Tibial nerve (tissue), 4 donors: ENCODE measurements at places on chromosomes 7 and 10.

GRCh38 chr10:32795598-32796183 is 162.3 kb downstream of the ITGB1 start:
- H3K4me1 ChIP-seq, result no peaks in the 10 kb centered on the region
- H3K27ac ChIP-seq, result no peak overlapping the region
- H3K36me3 ChIP-seq, result no peaks in the 10 kb centered on the region
- H3K4me3 ChIP-seq, result no peak overlapping the region

DNA sequence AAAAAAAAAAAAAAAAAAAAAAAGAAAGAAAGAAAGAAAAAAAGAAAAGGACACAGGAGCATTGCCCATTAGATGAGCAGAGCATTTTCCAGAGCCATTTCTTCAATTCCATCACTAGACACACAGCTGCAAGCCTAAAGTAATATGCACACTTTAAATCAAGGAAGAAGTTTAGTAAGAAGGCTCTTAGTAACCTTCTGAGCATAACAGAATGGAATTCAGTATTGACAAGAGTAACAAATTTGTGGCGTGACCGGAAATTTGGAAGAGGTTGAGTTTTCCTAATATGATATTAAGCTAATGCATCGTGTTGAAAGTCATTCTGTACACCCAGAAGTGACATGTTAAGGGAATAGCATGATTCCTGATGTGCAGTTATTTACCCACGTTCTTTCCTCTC is 35.3 kb downstream of the SMURF1 start:
- no peaks in the 10 kb centered on the region for H3K27me3 ChIP-seq
- H3K36me3 ChIP-seq, result no peaks in the 10 kb centered on the region
- H3K4me1 ChIP-seq, result peaks cover 81% of the 10 kb centered on the region
- H3K27ac ChIP-seq, result peak overlapping the region; percentile 48
- DNase-seq, result no peak
- no peak overlapping the region for H3K4me3 ChIP-seq

- no peak overlapping the region for H3K27ac ChIP-seq
- H3K27me3 ChIP-seq, result no peaks in the 10 kb centered on the region
- no peak for DNase-seq
- no peaks in the 10 kb centered on the region for H3K36me3 ChIP-seq
- H3K4me1 ChIP-seq, result no peaks in the 10 kb centered on the region
Observed at GRCh38 chr7:7861211-7861633, 107.4 kb upstream of the GLCCI1 start.

GRCh38 chr7:99035723-99036545 is 108.0 kb downstream of the SMURF1 start:
- H3K36me3 ChIP-seq, result peaks cover 37% of the 10 kb centered on the region
- peaks cover 4% of the 10 kb centered on the region for H3K4me1 ChIP-seq
- no peak overlapping the region for H3K4me3 ChIP-seq
- no peaks in the 10 kb centered on the region for H3K27me3 ChIP-seq
- no peak overlapping the region for H3K27ac ChIP-seq
- DNase-seq, result no peak

DNA sequence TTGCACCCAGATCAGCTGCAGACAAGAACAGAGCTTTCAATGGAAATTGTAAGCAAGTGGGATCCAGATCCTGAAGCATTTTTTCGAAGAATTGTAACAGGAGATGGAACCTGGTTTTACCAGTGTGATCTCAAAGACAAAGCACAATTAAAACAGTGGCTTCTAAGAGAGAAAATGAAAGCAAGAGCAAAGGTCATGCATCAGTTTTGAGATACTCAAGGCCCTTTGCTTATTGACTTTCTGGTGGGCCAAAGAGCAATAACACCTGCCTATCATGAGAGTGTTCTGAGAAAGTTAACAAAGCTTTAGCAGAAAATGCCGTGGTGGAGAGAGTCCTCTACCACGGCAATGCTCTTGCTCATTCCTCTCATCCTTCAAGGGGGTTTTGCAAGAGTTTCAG is 194.8 kb downstream of the TMEM178B start:
- no peak overlapping the region for H3K27ac ChIP-seq
- no peaks in the 10 kb centered on the region for H3K4me1 ChIP-seq

DNA sequence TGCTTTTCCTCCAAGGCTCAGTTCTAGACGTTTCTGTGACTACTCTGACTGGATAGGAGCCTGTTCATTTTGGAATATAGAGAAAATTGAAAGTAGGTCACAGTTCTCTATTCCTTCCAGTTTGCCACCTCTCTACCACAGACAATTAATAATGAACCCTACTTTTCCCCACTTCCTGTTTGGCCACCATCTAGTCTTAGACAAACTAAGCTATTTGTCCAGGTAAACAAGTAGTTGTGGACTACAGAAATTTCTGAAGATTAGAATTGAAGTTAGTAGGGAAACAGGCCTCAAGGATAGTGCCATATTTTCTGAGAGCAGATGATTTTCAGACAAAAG is 87.0 kb downstream of the AUTS2 start:
- no peaks in the 10 kb centered on the region for H3K4me1 ChIP-seq
- no peaks in the 10 kb centered on the region for H3K27me3 ChIP-seq
- H3K27ac ChIP-seq, result no peak overlapping the region

- no peak overlapping the region for H3K27ac ChIP-seq
- no peaks in the 10 kb centered on the region for H3K27me3 ChIP-seq
- no peak overlapping the region for H3K4me3 ChIP-seq
Observed at GRCh38 chr10:91493313-91493712, 83.2 kb downstream of the HECTD2 start.

- peak overlapping the region; percentile 100 for H3K27ac ChIP-seq
- no peaks in the 10 kb centered on the region for H3K27me3 ChIP-seq
- DNase-seq, result peak; percentile 48
- H3K4me1 ChIP-seq, result peaks cover 11% of the 10 kb centered on the region
- peak overlapping the region; percentile 98 for H3K4me3 ChIP-seq
Observed at GRCh38 chr7:105015390-105015965, 1.5 kb downstream of the KMT2E start.

DNA sequence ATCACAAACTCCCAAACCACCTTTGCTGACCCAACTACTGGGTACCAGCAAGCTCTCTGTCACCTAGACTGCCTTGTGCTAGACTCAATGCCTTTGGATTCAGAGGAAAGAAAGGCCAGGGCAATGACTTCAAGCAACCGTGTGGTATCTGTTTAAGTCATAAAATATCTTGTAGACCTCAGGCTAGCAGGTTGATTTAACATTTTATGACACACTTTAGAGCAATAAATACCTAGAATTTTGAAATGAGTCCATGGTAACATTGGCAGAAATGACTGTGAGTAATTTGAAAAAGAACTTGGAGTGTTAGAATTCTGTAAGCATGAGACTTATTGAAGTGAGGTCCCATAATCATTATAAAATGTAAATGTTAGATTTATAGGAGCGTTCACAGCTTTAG is 87.2 kb downstream of the TWIST1 start:
- no peak overlapping the region for H3K4me3 ChIP-seq
- no peaks in the 10 kb centered on the region for H3K27me3 ChIP-seq
- no peak for DNase-seq

DNA sequence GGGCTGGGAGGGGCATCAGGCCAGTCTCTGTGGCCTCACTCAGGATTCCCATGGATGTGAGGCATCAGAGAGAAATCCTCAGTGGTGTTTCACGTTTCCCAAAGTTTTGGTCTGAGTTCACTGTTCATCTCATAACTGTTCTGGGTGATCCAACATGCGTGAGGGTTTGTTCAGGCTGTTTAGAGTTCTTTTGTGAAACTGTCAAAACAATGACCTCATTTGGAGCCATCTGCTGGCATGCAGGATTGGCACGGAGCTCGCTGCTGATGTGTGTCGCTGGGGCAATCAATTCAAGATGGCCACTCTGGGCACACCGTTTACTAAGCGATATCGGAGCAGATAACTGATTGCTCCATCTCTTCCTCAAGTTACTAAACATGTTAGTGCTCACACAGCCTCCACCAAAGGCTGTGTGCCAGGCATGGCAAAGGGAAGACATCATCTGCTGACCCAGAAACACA is 365.6 kb downstream of the WDR11 start:
- H3K4me3 ChIP-seq, result no peak overlapping the region
- peaks cover 4% of the 10 kb centered on the region for H3K4me1 ChIP-seq
- H3K36me3 ChIP-seq, result no peaks in the 10 kb centered on the region
- H3K27ac ChIP-seq, result no peak overlapping the region
- no peaks in the 10 kb centered on the region for H3K27me3 ChIP-seq
- DNase-seq, result peak; percentile 15
